ENCODE measurements at places on chromosomes 12 and 14. TPM values are rescaled to one million over a fixed set of nuclear protein-coding genes. Genes with fewer than 3 reads are reported as not detected.

Gene CD9
- total RNA-seq: 349 TPM

Gene MAPKAPK5
- total RNA-seq: 43.7 TPM

Gene NT5DC3
- 169 TPM for total RNA-seq

Gene ITGA5
- total RNA-seq: 264 TPM

DNA sequence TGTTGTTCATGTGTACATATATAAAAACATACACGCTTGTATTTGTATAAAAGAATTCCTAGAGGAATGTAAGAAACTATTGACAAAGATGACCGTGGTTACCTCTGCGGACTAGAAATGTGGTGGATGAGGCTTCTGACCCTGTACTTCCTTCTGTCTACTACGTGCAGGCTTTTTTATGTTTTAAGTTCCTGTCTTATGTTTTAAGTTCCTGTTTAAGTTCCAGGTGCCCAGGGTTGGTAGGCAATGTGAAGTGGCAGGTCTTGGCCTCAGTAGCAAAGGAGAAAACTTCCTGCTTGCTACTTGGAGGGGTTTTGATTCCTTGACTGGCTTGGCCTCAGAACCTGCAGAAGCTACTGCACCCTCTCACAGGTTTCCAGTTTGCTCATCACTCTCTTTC, 11.6 kb downstream of the POMT2 start:
- peaks cover 23% of the 10 kb centered on the region for H3K4me1 ChIP-seq
- no peaks in the 10 kb centered on the region for H3K36me3 ChIP-seq
- H3K27ac ChIP-seq: no peak overlapping the region
- H3K4me3 ChIP-seq: no peak overlapping the region

DNA sequence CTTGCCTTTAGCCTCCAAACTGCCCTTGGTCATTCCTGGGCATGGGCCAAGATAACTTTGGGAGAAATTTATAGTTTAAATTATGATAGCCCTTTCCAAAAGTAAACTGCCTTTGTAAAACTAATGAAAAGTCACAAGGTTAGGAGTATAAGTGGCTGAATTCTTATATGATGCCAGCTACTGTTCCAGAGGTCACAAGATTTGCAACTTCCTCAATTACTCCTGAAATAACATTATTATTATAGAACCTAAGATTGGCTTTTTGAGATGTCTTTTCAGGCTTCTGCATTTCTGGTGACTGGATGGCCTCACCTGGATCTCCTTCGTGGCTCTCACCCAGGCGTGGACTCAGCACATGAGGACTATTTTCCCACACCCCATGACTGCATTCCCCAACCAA, 55.0 kb downstream of the OSBPL8 start:
- no peaks in the 10 kb centered on the region for H3K27me3 ChIP-seq
- H3K4me1 ChIP-seq: no peaks in the 10 kb centered on the region
- H3K36me3 ChIP-seq: no peaks in the 10 kb centered on the region
- H3K4me3 ChIP-seq: no peak overlapping the region

GRCh38 chr14:72801836-72802587, 91.9 kb downstream of the DPF3 start:
- no peak overlapping the region for H3K4me3 ChIP-seq
- no peaks in the 10 kb centered on the region for H3K27me3 ChIP-seq
- no peak for DNase-seq
- no peaks in the 10 kb centered on the region for H3K36me3 ChIP-seq
- peak overlapping the region; percentile 10 for H3K27ac ChIP-seq

DNA sequence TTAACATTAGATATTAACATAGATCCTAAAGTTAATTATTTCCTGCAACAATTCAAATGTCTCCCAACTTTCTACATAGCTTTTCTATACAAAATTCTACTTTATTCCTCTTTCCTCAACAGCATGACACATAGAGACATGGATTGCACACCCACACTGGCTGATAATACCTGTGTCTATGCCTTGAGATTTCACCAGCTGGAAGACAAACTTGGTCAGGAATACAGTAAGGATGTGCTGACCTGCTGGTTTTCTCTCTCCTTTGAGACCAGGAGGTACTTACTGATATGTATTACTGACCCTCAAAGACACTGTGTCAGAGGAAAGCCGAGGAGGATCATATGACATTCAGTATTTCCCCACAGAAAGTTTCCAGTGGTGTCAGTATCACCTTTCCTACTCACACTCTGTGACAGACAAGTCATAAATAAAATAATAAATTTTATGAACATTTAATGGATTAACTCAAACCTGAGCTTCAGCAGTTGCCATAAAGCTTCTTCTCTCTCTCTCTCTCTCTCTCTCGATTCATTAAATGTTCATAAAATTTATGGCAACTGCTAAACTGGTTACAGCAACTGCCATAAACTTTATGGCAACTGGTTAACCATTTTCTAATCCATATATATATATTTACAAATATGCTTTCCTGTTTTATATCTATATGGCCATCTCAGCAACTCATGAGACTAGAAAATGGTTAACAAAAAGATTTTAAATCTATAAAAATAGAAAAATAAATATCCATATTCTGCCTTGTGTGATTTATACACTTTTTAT, 22.7 kb downstream of the EIF2S3B start:
- no peak overlapping the region for H3K4me3 ChIP-seq
- no peaks in the 10 kb centered on the region for H3K4me1 ChIP-seq
- no peaks in the 10 kb centered on the region for H3K36me3 ChIP-seq
- no peak overlapping the region for H3K27ac ChIP-seq

DNA sequence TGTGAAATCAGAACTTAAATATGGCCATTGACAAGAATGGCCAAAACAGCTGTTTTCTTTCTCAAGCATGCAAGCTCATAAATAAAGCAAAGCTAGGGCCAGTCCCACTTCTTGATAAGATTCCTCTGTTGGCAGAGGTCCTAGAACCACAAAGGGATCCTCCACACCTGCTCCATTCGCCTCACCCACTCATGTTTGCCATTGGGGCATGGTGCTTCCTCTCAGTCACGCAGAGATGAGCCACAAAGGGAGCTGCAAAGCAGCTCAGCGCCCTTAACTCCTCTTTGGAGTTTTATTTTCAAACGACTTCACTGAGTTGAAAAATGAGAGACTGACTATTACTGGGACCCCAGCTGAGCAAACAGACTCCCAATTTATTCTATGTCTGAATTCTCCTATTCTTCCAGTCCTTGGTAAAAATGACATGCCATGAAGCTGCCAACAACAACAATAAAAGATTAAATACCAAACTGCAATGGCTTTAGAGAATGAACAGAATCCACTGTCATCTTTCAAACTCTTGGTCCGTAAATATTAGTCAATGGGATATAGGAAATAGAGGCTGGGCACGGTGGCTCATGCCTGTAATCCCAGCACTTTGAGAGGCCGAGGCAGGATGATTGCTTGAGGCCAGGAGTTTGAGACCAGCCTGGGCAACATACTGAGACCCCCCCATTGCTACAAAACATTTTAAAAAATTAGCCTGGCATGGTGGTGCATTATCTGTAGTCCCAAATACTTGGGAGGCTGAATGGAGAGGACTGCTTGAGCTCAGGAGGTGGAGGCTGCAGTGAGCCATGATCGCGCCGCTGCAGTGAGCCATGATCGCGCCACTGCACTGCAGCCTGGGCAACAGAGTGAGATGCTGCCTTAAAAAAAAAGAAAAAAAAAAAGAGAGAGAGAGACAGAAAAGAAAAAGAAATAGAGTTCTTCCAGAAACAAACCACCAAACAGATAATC, 16.4 kb downstream of the MANSC1 start:
- no peak overlapping the region for H3K4me3 ChIP-seq
- no peaks in the 10 kb centered on the region for H3K27me3 ChIP-seq
- peaks cover 18% of the 10 kb centered on the region for H3K4me1 ChIP-seq
- no peak overlapping the region for H3K27ac ChIP-seq
- no peak for DNase-seq

Data from esophagus muscularis mucosa (tissue), 4 donors.